Uterus (tissue), 4 donors: ENCODE measurements at places on chromosomes 6 and 20. TPM values are rescaled to one million over a fixed set of nuclear protein-coding genes. Genes with fewer than 3 reads are reported as not detected.

DNA sequence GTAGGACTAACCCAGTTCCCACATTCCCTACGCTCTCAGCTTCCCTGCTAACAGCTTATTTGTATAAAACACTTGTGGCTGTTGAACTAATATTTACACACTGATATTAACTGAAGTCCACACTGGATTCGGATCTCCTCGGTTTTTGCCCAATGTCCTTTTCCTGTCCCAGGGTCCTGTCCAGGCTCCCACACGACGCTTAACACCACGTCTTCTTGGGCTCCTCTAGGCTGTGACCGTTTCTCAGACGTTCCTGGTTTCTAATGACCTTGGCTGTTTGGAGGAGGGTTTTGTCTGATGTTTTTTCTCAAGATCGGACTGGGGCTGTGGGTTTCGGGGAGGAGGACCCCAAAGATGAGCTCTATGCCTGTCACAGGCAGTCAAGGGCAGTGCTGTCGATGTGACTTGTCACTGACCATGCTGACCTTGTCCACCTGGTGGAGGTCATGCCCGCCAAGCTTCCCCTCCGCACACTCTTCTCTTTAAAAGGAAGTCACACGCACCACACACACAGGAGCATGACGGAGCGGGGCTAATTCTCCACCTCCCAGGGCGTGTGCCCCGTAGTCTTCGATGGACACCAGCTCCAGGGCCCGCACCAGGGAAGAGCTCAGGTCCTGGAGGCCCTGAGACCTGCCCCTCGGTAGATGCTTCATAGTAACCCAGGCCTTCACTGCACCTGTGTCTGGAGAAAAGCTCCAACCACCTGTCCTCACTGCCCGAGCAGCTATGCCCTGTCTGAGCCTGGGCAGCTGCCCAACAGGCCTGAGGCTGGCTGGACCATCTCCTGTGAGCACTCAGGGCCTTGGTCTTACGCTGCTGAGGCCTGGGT is 72.0 kb downstream of the TTLL2 start:
- no peak for DNase-seq
- H3K36me3 ChIP-seq, result no peaks in the 10 kb centered on the region
- H3K4me3 ChIP-seq, result no peak overlapping the region
- H3K27me3 ChIP-seq, result no peaks in the 10 kb centered on the region

DNA sequence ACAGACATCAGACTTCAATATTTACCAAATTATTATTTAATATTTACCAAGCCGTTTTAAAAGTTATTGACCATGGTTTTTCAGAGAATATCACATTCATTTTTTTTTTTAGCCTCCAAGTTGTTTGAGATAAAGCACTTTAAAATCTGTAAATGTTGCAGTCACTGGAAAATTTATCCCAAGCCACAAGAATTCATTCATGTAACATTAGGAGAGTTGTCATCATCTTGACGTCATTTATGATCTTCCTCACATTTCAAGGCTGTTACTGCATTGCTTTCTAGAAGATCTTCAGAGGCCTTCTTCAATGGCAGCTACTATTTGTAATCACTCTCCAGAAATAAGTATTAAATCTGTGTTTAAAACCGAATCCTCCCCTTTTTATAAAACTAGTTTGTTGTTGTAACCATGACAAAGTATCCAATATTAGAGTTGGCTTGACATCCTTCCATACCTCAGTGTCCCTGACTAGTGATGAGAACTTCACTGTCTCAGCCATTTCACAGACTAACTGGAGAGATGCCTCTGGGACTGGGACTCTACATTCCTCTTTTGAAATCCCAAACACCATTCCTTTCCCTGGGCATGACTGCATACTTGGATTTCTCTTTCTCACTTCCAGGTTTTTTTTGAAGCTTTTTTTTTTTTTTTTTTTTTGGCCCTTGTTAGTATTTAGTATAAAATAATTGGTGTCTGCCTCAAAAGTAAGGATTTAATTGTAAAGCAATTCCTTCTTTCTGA is 100.1 kb downstream of the ZFAND3 start:
- DNase-seq, result no peak
- no peak overlapping the region for H3K27ac ChIP-seq
- H3K4me3 ChIP-seq, result no peak overlapping the region
- H3K36me3 ChIP-seq, result no peaks in the 10 kb centered on the region

DNA sequence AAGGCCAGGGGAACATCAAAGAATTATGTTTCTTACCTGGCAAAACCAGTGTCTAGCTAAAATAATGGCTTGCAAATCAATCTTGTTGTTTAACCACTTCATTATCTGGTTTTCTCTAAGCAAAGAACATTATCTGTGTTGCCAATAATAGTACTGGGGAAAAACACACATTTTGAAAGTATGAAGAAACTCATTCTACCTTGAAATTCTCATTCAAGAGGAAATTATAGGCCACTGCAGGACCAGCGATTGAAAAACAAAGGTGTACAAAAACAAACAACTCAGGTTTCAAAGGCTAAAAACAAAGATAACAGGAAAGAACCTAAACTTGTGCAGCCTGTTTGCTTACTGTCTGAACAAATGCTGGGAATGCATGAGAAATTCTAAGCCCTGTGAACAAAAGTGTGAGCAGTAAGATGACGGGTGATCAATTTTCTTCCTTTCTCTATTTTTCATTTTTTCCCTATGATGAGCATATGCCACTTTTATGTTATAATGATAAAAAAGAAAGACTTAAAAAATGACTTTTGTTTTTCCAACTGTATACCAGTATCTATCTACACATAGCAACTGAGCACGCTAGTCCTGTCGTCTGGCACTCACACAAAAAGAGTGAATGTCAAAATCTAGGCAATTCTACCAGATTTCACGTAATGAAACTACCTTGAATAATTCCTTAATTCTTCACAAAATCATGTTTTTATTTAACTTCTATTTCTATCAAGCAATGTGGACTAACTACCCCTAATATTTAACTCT is 117.9 kb downstream of the SGK1 start:
- no peak for DNase-seq
- no peak overlapping the region for H3K27ac ChIP-seq
- H3K27me3 ChIP-seq, result no peaks in the 10 kb centered on the region
- H3K36me3 ChIP-seq, result no peaks in the 10 kb centered on the region

- no peaks in the 10 kb centered on the region for H3K36me3 ChIP-seq
- no peak overlapping the region for H3K4me3 ChIP-seq
- H3K4me1 ChIP-seq, result no peaks in the 10 kb centered on the region
- no peaks in the 10 kb centered on the region for H3K27me3 ChIP-seq
- DNase-seq, result no peak
- H3K27ac ChIP-seq, result no peak overlapping the region
Measured at GRCh38 chr20:63163171-63163570, 52.8 kb downstream of the YTHDF1 start.

GRCh38 chr6:20861481-20861880 is 327.2 kb downstream of the CDKAL1 start:
- no peaks in the 10 kb centered on the region for H3K27me3 ChIP-seq
- DNase-seq, result no peak
- no peak overlapping the region for H3K27ac ChIP-seq

DNA sequence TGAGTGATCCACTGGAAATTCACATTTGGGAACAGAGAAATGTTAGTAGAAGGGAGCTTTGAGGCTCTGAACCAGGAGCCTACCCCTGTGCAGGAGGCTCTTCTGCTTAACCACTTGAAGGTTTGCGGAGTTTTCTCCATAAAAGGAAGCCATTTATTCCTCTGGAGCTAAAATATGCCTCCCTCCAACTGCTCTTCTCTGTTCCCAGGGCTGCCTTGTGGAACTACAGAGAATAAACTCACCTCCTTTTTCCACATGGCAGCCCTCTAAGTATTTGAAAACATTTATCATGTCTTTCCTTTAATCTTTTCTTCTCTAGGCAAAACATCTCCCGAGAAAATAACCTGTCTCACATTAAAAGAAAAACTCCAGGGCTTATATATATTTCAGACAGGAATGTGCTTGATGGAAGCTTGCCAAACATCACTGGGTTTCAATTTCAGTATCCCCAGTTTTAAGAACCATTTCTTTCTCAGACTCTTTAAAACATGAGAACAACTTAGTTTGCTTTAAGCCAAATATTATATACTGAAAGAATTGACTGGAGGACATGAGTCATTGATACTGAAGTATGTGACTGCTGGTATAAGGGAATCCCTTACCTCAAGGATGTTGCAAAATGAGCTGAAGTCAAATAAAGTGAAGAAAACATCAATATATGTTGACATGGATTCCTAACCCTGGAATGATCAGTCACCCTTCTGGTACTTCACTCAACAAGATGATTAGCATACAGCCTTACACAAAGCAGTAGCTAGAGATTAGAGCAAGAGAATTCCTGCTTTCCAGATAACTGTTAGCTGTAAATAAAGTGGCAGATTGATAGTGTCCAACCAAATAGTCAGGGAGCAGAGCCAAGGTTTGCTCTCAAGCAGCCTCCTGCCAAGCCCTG is 74.0 kb downstream of the ZBTB2 start:
- H3K27ac ChIP-seq, result peak overlapping the region; percentile 35
- no peak for DNase-seq
- H3K4me3 ChIP-seq, result no peak overlapping the region
- H3K4me1 ChIP-seq, result no peaks in the 10 kb centered on the region
- no peaks in the 10 kb centered on the region for H3K27me3 ChIP-seq

GRCh38 chr20:45968081-45968671 is 3.8 kb downstream of the ZNF335 start:
- no peaks in the 10 kb centered on the region for H3K36me3 ChIP-seq
- no peak overlapping the region for H3K27ac ChIP-seq
- H3K27me3 ChIP-seq, result no peaks in the 10 kb centered on the region
- no peaks in the 10 kb centered on the region for H3K4me1 ChIP-seq

DNA sequence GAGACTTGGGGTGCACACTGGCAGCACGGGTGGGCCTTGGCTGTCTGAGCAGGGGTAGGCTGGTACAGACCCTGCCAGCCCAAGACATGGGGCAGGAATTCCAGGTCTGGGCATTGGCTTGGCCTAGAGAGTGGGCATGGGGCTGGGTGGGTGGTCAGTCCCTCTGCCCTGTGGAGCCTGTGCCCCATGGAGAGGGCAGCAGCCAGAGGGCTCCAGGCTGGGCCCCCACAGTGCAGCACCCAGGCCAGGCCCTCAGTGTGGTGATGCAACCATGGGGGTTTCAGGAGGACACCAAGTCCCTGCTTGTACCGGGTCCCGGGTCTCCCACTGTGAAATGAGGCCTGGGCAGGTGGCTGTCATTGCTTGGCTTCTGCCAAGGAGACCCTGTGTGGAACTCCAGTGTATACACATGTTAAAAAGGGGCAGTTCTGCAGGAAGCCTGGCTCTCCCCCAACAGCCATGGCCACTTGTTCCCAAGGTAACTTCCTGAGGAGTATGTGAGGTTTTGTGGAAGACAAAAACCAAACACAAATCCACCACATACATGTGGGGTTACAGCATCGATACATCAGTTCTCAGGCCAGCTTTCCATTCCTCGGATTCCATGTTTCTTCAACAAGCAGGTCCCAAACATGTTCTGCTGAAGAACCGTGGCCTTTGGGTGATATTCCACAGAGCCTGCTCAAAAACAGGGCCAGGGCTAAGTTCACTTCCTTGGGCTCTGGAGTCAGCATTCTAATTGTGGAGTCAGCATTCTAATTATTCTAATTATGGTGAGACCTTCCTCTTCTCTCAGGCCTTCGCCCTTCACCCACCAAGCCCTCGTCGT is 77.3 kb downstream of the DACT2 start:
- DNase-seq, result no peak
- no peaks in the 10 kb centered on the region for H3K27me3 ChIP-seq
- no peaks in the 10 kb centered on the region for H3K36me3 ChIP-seq
- no peak overlapping the region for H3K27ac ChIP-seq
- no peaks in the 10 kb centered on the region for H3K4me1 ChIP-seq
- H3K4me3 ChIP-seq, result no peak overlapping the region

- DNase-seq, result no peak
- no peak overlapping the region for H3K27ac ChIP-seq
- H3K4me1 ChIP-seq, result no peaks in the 10 kb centered on the region
- H3K4me3 ChIP-seq, result no peak overlapping the region
- H3K36me3 ChIP-seq, result no peaks in the 10 kb centered on the region
Measured at GRCh38 chr20:57467742-57468141, 57.2 kb downstream of the CTCFL start.

DNA sequence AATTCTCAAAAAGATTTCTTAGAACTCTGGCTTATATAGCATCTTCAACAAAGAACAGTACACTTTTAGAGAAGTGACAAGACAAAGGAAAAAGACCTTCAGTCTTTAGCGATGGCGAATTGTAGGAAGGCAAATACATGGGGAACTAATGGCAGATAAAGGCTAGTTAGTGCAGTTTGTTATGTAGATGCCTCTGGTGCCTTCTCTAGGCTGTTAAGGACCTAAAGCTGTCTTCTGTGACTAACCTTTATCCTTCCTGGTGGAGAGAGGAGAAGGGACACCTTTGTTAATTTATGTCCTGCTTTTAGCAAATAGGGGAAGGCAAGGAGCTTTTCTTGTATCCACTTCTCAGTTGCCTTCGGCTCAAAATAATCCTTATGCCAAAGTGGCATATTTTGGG is 7.2 kb downstream of the ANKRD6 start:
- no peak overlapping the region for H3K4me3 ChIP-seq
- no peaks in the 10 kb centered on the region for H3K36me3 ChIP-seq
- no peak for DNase-seq
- no peak overlapping the region for H3K27ac ChIP-seq
- H3K4me1 ChIP-seq, result no peaks in the 10 kb centered on the region

DNA sequence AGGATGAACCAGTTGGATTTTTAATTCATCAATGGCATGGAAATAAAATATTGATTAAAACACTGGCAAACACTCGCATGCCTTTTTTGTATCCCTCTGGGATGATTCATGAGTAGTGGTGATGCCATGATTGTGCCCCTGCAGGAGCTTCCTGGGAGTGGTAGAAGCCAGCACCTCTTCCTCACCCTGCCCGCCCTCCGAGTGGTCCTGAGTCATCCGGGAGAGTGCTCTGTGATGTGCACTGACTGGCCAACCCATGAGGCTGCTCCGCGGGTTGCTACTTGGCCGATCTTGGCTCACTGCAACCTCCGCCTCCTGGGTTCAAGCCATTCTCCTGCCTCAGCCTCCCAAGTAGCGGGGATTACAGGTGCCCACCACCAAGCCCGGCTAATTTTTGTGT is 27.4 kb downstream of the GJA10 start:
- no peak overlapping the region for H3K4me3 ChIP-seq
- DNase-seq, result no peak
- H3K27ac ChIP-seq, result no peak overlapping the region
- no peaks in the 10 kb centered on the region for H3K36me3 ChIP-seq
- no peaks in the 10 kb centered on the region for H3K4me1 ChIP-seq

DNA sequence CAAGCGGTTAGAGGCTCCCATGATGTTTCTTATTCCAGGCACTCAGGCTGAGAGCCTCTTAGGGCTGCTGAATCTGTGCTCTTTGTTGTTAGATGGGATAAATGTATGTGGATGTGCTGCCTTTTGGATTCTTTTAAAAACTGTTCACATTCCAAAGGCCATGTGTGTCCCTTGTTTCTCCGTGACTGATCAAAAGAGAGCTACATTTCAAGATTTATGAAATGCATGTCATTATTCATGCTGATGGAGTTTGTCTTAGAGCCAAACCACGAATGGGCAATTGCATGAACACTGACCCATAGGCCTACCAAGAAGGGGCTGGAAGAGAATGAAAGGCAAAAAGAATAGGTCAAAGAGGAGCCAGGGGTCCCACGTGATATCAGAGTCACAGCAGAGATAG is 104.9 kb upstream of the TSHZ2 start:
- no peaks in the 10 kb centered on the region for H3K4me1 ChIP-seq
- no peaks in the 10 kb centered on the region for H3K36me3 ChIP-seq
- H3K27ac ChIP-seq, result no peak overlapping the region
- no peaks in the 10 kb centered on the region for H3K27me3 ChIP-seq

GRCh38 chr6:24547243-24547642 is 52.5 kb downstream of the ALDH5A1 start:
- H3K27me3 ChIP-seq, result no peaks in the 10 kb centered on the region
- H3K36me3 ChIP-seq, result no peaks in the 10 kb centered on the region
- H3K4me1 ChIP-seq, result no peaks in the 10 kb centered on the region
- no peak for DNase-seq

Gene NFATC2
- 12.1 TPM for total RNA-seq

Gene SCRT2
- total RNA-seq, result not detected

Gene ADAT2
- 6.3 TPM for total RNA-seq

Gene PTCHD4
- total RNA-seq, result 3.1 TPM

Gene SERAC1
- 9.7 TPM for total RNA-seq

Gene COL12A1
- total RNA-seq, result 210 TPM

Gene HNF4A
- total RNA-seq, result under 0.01 TPM
